Stimulated activated CD8-positive, alpha-beta memory T cell treated with anti-CD3 and anti-CD28 coated beads, Interleukin-4, amount 100 ng/mL, for 4 hours (primary cell): ENCODE measurements at places on chromosomes 1 and 21.

GRCh38 chr1:245156736-245157505 is 2.1 kb downstream of the KIF26B start:
- no peak for DNase-seq

DNA sequence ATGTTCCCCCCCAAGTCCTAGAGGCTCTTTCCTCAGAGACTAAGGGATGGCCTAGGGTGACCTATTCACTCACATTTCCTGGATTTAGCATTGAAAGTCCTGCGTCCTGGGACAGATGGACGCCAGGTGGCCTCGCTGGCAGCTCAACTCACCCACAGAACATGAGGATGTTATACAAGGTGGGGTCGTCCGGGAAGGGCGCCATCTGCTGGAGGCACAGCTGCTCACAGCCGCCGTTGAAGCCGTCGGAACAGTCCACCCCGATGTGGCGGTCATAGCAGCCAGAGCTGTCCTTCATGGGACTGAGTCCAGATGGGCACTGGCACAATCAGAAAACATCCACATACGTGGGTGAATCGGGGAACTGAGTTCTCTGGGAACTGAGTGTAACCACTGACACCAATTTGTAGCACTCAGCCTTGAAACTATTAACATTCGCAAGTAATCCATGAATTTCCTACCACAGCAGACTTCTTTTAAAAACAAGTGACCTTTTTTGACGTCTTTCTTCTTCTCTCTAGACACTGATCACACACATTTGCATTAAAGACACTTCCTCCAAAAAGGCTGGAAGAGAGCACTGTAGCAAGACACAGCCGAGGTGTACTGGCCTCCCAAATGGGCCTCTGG is 215.4 kb downstream of the ASTN1 start:
- no peak for DNase-seq

DNA sequence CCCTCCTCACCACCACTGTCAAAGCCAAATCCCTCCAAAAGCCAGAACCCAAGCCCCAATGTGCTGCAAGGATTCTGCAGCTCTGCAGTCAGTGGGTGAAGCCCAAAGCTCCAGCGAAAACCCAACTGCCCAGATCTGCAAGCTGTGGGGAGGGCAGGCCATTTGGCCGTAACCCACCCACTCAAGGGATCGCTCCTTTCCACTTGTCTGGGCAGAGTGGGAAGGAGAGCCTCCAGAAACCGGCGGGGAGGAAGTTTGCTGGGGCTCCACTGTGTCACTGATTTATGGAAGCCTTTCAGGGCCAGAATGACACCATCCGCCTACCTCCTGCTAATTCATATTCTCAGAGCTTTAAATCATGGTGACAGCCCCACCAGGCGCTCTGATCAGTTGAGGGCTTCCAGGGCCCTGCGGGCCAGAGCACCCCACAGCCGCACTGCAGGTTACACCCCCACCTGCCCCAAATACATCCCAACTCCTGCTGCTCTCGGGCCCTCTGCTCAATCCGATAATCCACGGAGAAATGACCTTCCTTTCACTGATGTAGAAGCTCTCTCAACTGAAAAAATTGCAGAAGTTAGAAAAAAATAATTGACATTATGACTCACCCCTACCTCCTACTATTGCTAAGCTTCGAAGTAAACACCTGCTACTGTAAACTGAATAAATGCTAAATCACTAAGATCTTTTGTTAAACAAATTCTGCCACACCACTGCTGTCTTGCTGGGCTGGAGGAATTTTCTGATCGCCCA is 40.6 kb upstream of the RAB4A start:
- no peak for DNase-seq

DNA sequence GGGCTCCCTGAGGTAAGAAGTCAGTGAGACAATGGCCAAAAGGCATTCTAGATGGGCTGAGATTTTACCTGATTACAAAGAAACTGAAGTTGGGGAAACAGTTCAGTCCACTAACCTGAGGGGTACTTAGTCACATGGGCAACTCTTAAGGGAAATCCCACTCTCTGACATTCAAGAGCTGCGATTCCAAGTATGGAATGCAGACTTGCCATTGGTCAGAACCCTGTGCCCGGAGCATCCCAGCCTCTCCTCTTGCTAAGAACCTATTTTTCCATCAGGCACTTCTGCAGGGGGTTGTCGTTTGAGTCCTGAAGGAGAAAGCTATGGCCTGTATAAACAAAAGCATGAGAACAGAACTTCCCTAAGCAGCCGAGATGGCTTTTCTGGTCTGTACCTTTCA is 434.9 kb upstream of the DAB1 start:
- DNase-seq: no peak

DNA sequence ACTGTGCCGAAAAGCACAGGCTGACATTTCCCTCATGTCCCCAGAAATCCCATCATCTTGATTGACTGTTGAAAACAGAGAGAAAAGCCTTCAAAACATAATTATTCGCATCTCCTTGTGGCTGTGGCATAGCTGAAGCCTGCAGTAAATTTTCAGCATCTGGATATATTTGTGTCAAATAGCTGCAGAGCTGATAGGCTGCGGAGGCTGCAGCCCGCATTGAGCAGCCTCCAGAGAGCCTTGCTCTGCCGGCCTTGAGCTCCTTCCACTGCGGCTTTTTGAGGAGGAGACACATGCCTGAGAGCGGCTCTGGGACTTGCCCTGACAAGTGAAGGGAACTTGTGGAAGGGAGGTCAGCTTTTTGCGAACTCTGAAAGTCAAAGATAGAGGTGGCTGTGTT is 144.7 kb downstream of the RYR2 start:
- DNase-seq: no peak

DNA sequence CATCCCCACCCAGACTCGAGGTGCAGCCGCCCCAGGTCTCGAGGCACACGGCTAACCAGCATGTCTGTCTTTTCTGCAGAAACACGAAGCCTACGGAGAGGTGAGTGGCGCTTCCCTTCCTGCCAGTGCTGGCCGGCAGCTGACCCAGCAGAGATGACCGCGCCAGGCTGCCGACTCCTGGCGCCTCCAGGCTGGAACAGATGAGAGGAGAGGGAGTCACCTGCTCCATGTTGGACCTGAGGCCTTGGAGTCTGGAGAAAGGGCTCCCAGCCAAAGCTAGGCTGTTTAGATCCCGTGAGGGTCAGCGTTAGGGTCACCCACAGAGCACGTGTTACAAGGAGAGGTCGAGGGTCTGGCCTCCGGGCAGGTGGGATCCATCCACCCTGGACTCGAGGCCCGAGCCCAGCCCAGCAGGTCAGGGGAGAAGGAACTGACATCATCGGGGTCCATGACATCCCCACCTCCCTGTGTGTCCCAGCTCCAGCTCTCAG is 14.9 kb downstream of the COL6A2 start:
- no peak for DNase-seq

DNA sequence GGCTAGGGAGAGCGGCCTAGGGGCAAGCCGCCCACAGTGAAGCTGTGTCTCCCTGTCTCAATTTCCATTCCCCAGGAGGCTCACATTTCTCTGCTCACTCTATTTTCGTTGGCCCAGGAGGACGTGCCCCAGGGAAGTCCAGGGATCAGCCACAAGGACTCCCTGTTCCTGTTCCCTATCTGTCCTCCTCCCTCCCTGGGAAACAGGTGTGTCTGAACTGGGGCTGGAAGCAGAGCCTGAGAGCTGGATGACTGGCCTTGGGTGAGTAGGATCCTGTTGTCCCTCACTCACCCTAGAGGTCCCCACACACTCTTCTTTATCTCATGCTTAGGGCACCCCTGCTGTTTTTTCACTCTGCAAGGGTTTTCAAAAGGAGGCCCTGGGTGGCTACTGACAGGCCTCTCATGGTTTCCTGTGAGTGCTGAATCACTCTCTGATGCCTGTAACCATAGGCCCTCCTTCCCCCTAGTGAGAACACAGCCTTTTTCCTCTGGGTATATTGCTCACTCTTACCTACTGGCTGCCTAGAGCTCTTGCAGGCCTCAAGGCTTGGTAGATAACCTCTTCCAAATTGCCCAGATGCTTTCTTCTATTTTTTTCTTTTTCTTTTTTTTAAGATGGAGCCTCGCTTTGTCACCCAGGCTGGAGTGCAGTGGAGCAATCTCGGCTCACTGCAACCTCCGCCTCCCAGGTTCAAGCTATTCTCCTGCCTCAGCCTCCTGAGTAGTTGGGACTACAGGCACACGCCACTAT is 3.3 kb upstream of the UTP11 start:
- DNase-seq: no peak
